Ureter (tissue), 1 donor: ENCODE measurements at places on chromosomes 5 and 9.

DNA sequence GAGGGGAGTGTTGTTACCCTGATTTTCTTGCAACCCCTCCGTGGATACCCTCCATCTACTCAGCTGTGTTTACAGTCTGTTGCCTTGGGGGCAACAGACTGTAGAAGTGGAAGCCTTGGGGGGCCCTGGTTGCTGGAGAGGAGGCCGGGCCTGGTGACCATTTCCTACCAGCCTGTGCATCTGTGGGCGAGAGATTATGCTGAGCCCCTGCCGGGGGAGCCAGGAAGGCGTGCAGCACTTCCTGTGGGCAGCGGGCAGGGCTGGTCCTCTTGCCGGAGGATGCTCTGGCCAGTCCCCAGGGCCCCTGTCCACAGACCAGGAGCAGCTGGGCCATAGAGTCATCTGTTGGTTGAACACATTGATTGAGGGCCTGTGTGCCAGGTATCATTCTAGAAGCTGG, 11.1 kb downstream of the ERGIC1 start:
- DNase-seq: no peak

DNA sequence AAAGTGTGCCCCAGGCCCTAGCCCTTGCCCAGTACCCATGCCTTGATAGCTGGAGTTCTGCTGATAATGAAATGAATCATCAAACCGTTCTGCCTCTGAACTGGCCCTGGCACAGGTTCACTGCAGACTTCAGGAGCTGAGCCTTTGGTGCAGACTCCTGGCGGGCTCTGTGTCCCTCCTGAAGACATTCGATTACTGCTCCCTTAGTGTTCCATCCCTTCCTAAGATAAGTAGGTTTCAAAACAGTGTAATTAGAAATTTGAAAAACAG, 97.2 kb downstream of the MVB12B start:
- no peak for DNase-seq

DNA sequence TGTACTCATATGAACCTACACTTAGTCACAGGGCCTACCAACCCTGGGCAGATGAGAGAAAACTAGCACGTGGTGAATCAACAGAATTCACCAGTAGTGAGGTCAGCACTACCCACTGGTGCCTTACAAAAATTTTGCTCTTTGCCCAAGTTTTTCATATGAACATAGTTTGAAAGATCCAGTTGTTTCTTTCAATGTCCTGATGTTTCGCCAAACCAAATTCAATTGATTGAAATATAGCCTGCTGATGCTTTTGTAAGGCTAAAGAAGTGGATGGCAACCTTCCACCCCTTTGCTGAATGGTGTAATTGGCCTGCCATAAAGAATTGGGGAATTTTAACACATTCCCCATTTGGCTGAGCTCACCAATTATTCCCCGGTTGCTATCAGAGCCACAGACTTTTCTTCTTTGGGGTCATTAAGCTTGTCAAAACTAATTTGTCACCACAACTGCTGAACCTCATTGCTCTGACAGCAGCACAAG, 339.2 kb downstream of the GLIS3 start:
- no peak for DNase-seq

GRCh38 chr9:119736491-119737454, 367.5 kb upstream of the BRINP1 start:
- peak; percentile 49 for DNase-seq

- DNase-seq: no peak
Observed at GRCh38 chr5:2741956-2742355, 9.5 kb downstream of the IRX2 start.

- no peak for DNase-seq
Observed at GRCh38 chr9:70256123-70256551, 2.6 kb upstream of the SMC5 start.

GRCh38 chr5:56012281-56012963, 17.7 kb upstream of the IL6ST start:
- no peak for DNase-seq

GRCh38 chr5:94744906-94745305, 126.4 kb downstream of the SLF1 start:
- DNase-seq: no peak

GRCh38 chr9:28925157-28925556, 1351.9 kb upstream of the C9orf72 start:
- DNase-seq: no peak
